A549 treated with GW870086 at 1 μM for 4 hours (cell line): ENCODE measurements at places on chromosomes 2 and 18. TPM values are rescaled to one million over a fixed set of nuclear protein-coding genes. Genes with fewer than 3 reads are reported as not detected.

The ASAP2 gene
- total RNA-seq: 37.1 to 59.1 TPM (median 52.2 TPM) in 5 replicates

The SLC16A14 gene
- 0.43 to 1.6 TPM (median 0.80 TPM) in 5 replicates for total RNA-seq

The DQX1 gene
- total RNA-seq: 0.05 to 0.42 TPM (median 0.08 TPM) in 4 of 5 replicates, not detected in the other

The CYTIP gene
- total RNA-seq: not detected in 5 replicates
